Thoracic aorta (tissue), 2 donors: ENCODE measurements at places on chromosomes 4 and X.

- no peak for DNase-seq
Measured at GRCh38 chr4:10011277-10011676, 10.0 kb downstream of the SLC2A9 start.

- DNase-seq: peak; percentile 11
Measured at GRCh38 chr4:120922381-120923206, at the start of gene PRDM5. Gene PRDM5, minus strand, starts transcription at chr4:120922726. Its CDS starts 118 bp downstream, at chr4:120922608.

DNA sequence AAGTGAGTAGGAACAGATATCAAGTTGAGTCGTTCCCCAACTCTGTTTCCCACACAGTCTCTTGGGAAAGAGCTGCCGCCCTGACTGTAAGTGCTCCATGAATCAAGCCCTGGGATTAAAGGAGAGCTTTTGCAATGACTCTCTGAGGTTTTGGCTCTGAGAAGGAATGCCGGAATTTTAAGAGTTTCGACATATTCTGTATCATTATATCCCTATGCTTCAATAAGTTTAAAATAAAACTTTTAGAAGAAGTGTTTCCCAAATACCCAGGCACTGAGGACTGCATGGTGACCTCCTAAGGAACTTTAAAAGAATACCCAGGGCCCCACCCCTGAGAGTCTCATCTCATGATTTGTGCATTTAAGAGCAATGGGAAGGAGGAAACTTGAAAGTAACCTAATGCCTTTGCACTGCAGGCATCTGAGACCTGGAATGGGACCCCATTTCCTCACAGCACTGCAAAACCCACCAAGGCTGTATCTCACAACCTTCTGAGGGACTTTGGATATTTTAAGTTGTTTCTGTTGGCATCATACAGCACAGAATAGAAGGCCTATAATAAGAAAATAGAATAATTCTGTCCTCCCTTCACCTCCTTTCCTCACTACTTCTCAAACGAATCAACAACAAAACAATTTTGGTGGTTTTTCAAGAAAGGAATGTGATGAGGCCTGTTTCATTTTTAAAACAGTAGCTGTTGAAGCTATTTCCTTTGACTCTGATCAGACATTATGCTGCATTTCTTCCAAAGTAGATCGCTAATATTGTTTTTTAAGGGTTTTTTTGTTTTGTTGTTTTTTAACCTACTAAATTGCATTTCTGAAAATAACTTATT lies 121.2 kb downstream of the GASK1B start:
- no peak for DNase-seq

- DNase-seq: no peak
Measured at GRCh38 chr4:45701621-45702020, 422.2 kb downstream of the GABRG1 start.

GRCh38 chr4:166662266-166662843 lies 571.9 kb downstream of the SPOCK3 start:
- DNase-seq: no peak

DNA sequence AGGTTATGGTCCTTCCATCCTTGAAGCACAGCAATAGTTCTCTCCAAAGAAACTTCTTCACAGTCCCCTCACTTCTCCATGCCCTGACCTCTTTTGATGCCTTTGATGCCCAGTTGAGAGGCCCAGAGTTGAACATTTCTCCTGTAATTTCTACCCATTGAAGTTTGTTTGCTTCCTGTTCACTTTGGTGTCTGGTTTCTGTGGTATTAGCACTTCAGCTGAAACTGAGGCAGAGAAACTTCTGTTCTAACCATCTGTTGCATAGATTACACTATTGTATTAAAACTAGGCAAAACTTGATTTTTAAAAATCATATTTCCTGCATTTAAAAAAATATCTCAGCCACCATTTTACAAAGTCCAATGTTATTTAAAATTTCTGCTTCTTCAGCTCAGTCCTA lies 89.8 kb upstream of the ADGRG2 start:
- DNase-seq: no peak

DNA sequence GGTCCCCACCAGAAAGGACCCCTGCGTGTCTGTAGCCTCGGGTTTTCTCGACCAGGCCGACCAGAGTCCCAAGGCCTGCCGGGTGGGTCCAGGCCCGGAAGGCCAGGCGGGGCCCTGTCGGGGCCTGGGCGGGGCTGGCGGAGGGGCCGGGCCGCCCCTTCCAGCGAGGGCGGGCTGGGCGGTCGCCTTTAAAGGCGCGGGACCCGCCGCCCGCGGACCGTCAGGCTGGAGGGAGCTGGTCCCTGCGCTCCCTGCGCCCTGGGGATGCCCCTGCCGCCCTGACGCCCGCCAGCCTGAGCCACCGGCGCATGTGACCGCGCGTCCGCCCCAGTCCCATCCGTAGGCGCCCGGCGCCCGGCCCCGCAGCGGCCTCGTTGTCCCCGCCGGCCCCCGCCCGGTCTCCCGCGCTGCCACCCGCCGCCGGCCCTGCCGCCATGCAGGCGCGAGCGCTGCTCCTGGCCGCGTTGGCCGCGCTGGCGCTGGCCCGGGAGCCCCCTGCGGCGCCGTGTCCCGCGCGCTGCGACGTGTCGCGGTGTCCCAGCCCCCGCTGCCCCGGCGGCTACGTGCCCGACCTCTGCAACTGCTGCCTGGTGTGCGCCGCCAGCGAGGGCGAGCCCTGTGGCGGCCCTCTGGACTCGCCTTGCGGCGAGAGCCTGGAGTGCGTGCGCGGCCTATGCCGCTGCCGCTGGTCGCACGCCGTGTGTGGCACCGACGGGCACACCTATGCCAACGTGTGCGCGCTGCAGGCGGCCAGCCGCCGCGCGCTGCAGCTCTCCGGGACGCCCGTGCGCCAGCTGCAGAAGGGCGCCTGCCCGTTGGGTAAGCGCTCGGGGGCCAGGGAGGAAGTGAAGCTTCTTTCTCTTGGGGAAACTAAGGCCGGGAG lies at the start of gene HTRA3:
Gene HTRA3, plus strand, starts transcription at position 220 of the 883 bp plus-strand sequence. Its CDS starts 215 bp downstream, at position 435.
- DNase-seq: no peak

DNA sequence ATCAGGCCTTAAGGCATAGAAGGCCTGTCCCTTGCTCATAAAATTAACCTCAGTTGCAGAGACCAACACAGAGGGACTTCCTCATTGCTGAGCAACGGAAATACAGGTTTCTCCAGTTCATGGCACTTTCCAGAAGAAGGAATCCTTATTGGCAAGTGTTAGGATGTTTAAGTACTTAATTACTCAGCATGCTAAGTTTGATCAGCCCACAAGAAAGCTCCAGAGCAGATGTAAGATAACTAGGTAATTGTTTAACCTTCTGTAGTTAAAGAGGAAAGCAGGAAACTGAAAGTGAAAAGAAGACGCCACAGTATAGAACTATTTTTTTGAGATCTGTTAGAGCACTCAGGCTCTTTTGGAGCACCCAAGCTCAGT lies 33.5 kb downstream of the SMS start:
- DNase-seq: no peak

GRCh38 chr4:125316401-125316790 lies 1.6 kb downstream of the FAT4 start:
- DNase-seq: no peak

- no peak for DNase-seq
Measured at GRCh38 chrX:108439961-108440696, 491 bp downstream of the COL4A5 start.

DNA sequence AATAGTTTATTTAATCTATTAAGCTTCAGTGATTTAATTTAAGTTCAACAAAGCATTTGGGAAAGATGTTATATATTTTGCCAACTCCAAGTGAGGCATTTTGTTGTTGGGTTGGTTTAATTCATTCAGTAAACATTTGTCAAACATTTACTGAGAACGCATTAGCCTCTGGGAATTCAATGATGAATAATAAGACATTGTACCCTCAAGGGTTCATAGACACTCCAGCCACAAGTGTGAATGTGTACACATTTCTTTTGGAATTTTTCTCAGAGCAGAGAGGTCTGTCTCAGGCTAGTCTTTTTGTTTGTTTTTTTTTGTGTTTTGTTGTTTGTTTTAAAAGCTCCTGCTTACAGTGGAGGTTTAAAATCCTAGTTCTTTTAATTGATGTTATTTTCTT lies 203.9 kb downstream of the SOWAHB start:
- no peak for DNase-seq

DNA sequence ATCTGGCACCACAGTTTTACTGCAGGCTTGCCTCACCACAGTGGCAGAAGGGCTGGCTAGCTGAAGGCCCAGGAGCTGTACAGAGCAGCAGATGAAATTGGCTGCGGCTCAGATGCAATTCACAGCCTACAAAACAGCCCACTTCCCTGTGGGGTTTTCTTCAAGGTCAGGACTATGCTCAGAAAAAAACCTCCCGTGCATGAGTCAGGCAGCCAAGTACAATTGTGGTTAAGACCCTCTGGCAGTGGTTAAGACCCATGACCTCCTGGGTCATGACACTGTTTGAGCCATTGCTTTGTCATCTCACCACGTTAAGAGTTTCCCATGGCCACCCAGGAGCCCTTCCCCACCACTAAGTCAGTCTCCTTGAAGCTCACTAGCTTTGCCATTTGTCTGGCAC lies 276.3 kb downstream of the HNRNPD start:
- no peak for DNase-seq

DNA sequence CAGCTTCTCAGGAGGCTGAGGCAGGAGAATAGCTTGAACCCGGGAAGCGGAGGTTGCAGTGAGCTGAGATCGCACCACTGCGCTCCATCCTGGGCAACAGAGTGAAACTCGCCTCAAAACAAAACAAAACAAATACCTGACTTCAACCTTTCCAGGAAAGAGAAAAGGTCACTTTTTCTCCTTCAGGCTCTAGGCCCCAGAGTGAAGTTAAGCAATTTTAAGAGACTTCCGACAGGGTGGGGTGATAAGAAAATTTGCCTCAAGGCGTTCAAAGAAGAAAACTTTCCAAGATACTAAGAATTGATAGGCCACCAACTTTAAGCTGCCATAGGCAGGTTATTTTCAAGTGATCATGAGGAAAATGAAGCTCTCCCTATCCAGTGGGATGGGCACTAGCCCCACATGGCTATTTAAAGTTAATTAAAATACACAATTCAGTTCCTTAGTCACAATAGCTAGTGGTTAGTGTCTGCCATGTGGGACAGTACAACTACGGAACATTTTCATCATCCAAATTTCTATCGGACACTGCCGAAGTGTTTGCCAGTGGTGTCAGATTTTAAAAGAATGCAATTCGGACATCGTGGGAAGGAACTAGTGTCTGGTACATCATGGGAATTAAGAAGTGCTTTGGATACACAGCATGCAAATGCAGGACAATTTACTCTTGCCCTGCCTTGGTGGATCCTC lies 33.0 kb downstream of the SMS start:
- DNase-seq: no peak

GRCh38 chr4:123412091-123412505 lies 15.5 kb downstream of the SPRY1 start:
- DNase-seq: no peak

- no peak for DNase-seq
Measured at GRCh38 chr4:77092975-77093374, 17.2 kb upstream of the CCNI start.

DNA sequence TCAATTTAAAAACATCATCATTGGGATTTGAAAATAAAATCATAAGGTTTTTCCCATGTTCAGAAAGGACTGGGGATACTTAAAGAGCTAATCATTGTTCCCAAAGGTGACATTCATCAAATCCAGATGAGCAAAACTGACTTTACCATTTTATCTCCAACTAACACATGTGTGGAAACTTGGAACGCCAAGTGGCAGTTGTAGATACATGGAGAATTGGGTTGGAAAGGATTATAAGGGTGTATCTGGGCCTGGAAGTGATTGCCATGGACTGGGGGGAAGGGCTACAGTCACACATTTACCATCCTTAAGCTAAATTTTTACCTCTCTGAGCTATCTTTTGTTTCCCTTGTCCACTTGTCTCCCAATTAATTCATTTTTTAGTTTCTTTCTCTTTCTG lies 203.4 kb downstream of the SLC39A8 start:
- no peak for DNase-seq

DNA sequence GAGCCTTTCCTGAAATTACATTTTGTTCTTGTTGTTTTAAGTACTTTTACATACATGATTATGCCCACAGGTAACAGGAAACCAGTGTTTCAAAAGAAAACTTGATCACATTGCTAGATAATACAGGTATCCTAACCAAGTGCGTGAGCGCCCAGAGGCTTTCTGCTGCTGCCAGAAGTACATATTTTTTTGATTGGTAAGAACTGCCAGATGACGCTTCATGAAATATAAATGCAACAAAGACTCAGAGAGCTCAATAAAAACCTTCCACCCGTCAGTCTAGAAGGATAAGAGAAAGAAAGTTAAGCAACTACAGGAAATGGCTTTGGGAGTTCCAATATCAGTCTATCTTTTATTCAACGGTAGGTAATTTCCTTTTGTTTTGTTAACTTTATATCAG lies at the start of gene EPGN:
Gene EPGN, plus strand, starts transcription at position 256 of the 400 bp plus-strand sequence. Its CDS starts 64 bp downstream, at position 320.
- DNase-seq: no peak

GRCh38 chr4:56995525-56995924 lies 16.8 kb downstream of the POLR2B start:
- no peak for DNase-seq

DNA sequence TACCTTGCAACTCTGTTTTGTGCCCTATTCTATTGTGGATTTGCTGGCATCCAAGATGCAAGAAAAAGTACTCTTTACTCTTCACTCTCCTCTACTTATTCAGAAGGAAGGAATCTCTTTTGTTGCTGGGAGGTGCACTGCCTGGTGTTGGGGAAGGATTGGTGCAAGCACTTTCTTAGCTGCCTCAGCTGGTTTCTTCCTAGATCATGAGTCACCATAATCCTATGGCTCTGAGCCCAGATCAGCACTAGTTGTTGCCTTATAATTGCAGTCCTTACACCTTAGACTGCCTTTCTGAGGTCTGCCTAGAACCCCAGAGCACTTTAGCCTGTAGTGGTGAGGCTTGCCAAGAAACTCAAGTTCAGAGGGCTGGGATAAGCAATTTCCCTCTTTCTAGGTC lies 37.0 kb upstream of the CT83 start:
- DNase-seq: no peak

- no peak for DNase-seq
Measured at GRCh38 chrX:104428231-104428630, 137.8 kb upstream of the IL1RAPL2 start.

- DNase-seq: no peak
Measured at GRCh38 chr4:108094923-108095482, 73.7 kb downstream of the LEF1 start.

DNA sequence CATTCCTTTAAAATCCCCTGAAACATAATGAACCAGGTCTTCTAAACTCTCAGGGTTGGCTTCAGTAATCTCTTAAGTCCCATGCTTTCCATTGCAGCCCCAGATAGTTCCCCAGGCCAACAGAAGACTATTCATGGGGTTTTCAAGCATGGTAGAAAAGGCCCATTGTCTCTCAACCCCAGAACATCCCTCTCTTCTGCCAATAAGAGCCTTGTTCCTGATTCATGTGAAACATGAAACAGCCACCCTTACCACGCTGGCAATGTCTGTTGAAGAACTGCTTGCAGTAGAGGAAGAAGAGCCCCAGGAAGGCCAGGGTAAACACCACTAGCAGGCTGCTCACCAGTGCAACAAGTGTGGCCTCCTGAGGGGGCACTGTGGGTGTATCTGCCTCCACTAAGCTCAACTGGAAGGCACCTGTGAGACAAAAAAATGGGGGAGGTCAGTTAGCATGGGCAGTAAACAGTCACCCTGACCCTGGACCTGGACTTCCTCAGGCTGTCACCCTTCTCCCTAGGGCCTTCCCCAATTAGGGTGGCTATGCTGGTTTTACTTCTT lies 36.4 kb downstream of the EDA2R start:
- no peak for DNase-seq
